ENCODE measurements at places on chromosomes 12 and 14. TPM values are rescaled to one million over a fixed set of nuclear protein-coding genes. Genes with fewer than 3 reads are reported as not detected.

Gene SERPINA12
- 0.42 TPM for polyA plus RNA-seq

Gene SYT1
- polyA plus RNA-seq: 22.8 TPM

Gene ITGA7
- polyA plus RNA-seq: 45.7 TPM

Gene SLC6A15
- 0.53 TPM for polyA plus RNA-seq

Gene RIPK3
- 4.5 TPM for polyA plus RNA-seq

Gene AMHR2
- 0.29 TPM for polyA plus RNA-seq

Gene B4GALNT1
- 1.3 TPM for polyA plus RNA-seq

Gene FGF6
- not detected for polyA plus RNA-seq

Gene PLEKHD1
- polyA plus RNA-seq: 4.6 TPM

Gene HOXC4
- polyA plus RNA-seq: 59.0 TPM

Gene AQP2
- 435 TPM for polyA plus RNA-seq

Gene KRT6C
- not detected for polyA plus RNA-seq

Gene STYK1
- 0.69 TPM for polyA plus RNA-seq

Gene HAL
- polyA plus RNA-seq: 0.60 TPM

Gene REP15
- polyA plus RNA-seq: 2.3 TPM

Gene TNFAIP2
- polyA plus RNA-seq: 31.7 TPM

Gene GLRX5
- polyA plus RNA-seq: 87.6 TPM

Gene LYZ
- polyA plus RNA-seq: 53.6 TPM

Gene FGF23
- 0.03 TPM for polyA plus RNA-seq

Gene ASCL1
- 0.12 TPM for polyA plus RNA-seq

Gene HSPA2
- polyA plus RNA-seq: 17.6 TPM

Gene ALKBH2
- 34.3 TPM for polyA plus RNA-seq

Gene AQP5
- 1.7 TPM for polyA plus RNA-seq

Gene PLXNC1
- 7.7 TPM for polyA plus RNA-seq

Gene CLEC4C
- polyA plus RNA-seq: not detected

Gene RNASE2
- polyA plus RNA-seq: 1.3 TPM

Gene LPCAT3
- 62.3 TPM for polyA plus RNA-seq

Gene RBP5
- 41.9 TPM for polyA plus RNA-seq

Gene TM7SF3
- 76.0 TPM for polyA plus RNA-seq

Gene TAS2R7
- not detected for polyA plus RNA-seq

Gene GLT1D1
- polyA plus RNA-seq: 1.9 TPM

Gene CEBPE
- 0.15 TPM for polyA plus RNA-seq

Gene DEPDC4
- 5.4 TPM for polyA plus RNA-seq

Gene RPL10L
- polyA plus RNA-seq: 0.22 TPM

Gene POTEM
- polyA plus RNA-seq: not detected

Gene NDUFB1
- 194 TPM for polyA plus RNA-seq

Gene SERPINA9
- polyA plus RNA-seq: not detected

Gene RERGL
- polyA plus RNA-seq: 8.8 TPM

Gene BATF
- 0.43 TPM for polyA plus RNA-seq

Gene NFYB
- polyA plus RNA-seq: 97.6 TPM

Gene SOAT2
- 2.3 TPM for polyA plus RNA-seq

Gene JDP2
- 28.0 TPM for polyA plus RNA-seq

Gene KCNJ8
- 22.9 TPM for polyA plus RNA-seq

Gene PPP1CC
- 207 TPM for polyA plus RNA-seq

Gene AKAP3
- polyA plus RNA-seq: 3.8 TPM

Gene OASL
- 0.09 TPM for polyA plus RNA-seq

Gene CLEC12A
- 1.3 TPM for polyA plus RNA-seq

Gene IAPP
- polyA plus RNA-seq: not detected

Gene ZDHHC22
- polyA plus RNA-seq: 0.55 TPM

Gene DCAF4
- 19.1 TPM for polyA plus RNA-seq
